Retinal pigment epithelial cell (primary cell): ENCODE measurements at places on chromosomes 1 and 21.

DNA sequence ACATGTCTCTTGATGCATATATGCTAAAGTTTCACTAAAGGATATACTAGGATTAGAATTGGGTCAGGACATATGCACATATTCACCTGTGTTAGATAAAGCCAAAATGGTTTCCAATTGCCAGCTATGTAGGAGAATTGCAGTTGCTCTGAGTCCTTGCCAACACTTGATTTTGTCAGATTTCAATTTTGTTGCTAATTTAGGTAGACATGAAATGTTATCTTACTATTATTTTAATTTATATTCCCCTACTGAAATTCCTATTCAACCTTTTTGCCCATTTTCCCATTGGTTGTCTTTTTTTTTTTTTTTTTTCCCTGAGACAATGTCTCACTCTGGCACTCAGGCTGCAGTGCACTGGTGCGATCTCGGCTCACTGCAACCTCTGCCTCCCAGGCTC, 13.4 kb downstream of the HDAC1 start:
- no peak for DNase-seq

- peak; percentile 82 for DNase-seq
Measured at GRCh38 chr1:152907686-152908601, at the start of gene IVL. Gene IVL (plus strand): TSS chr1:152908546. CDS start chr1:152909798, 1,252 bp downstream.

DNA sequence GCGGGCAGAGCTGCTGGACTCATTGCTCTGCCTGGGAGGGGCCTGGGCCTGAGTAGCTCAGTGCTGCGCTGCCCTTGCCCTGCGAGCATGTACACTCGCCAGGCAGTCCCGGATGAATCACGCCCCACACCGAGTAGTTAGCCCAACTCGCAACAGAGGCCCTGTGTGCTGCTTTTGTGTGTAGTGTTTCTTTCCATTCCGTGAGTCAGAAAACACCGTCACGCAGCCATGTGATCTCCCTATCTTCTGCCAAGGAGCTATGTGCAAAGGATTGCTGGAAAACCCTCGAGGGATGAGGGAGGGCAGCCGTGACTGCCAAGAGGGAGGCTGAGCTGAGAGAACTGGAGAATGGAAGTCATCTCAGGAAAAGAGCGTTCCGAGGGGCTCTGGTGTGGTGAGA, 37.3 kb downstream of the NENF start:
- peak; percentile 95 for DNase-seq

DNA sequence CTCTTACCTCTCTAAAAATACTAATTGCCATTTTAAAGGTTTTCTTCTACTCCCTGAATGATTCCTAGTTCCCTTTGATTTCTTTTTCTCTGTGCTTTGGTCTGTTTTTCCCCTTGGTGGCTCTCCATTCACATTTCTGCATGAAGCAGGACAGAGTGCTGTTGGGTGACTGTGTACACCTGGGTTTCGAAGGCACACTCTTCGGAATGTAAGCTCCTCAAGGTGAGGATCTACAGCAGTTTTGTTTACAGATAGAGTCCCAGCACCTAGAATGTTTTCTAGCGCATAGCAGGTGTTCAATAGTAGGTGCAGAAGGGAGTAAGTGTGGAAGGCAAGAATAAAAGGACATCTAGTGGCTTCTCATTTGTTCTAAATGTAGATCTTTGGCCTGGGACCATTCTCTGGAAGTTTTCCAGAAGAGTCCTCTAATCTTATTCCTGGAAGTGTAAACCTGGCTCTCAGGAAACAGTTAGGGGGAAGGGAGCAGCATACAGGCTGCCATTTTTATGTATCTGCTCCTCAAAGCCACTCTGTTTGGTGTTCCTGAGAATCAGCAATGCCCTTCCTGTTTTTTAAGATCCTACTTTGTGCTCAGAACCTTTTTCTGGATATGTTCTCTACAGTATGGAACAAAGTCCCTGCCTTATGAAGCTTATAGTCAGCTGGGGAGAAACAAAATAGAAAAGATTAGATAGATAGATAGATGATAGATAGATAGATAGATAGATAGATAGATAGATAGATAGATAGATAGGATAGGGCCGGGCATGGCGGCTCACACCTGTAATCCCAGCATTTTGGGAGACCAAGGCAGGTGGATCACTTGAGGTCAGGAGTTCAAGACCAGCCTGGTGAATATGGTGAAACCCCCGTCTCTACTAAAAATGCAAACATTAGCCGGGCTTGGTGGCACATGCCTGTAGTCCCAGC, 22.8 kb upstream of the EFNA1 start:
- DNase-seq: no peak

DNA sequence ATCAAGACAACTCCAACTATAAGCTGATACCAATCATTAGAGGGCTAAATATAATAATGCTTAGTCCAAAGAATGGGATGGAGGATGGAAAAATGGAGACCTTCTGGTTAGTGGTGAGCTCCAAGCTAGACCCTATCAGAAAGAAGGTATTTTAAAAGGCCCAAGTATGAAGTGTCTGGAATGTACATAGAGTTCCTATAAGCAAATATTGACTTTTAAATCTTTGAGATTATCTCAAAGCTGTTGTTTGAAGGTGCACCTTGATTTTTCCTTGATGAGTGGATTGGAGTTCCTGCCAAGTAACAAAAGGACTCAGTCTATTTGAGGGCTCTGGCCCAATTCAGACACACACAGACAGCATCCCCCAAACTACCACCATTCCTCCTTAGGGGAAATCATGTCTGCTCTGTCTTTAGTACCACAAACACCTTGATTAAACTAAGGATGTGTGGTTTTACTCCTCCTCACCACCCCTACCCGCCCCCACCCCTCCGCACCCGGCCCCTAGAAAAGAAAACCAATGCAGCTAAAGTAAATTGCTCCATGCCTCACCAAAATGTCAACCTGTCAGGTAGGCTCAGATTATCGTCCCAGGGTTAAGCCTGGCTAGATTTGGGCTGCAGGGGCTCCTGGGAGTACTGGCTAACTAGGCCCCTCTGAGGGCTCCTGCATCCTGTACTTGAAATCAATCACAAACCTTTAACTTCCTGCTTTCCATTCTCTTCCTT, 59.4 kb downstream of the CDC7 start:
- no peak for DNase-seq

- peak; percentile 92 for DNase-seq
Measured at GRCh38 chr21:45366931-45367401, 38.0 kb upstream of the COL18A1 start.

- no peak for DNase-seq
Measured at GRCh38 chr1:165434281-165434680, 10.6 kb downstream of the RXRG start.

DNA sequence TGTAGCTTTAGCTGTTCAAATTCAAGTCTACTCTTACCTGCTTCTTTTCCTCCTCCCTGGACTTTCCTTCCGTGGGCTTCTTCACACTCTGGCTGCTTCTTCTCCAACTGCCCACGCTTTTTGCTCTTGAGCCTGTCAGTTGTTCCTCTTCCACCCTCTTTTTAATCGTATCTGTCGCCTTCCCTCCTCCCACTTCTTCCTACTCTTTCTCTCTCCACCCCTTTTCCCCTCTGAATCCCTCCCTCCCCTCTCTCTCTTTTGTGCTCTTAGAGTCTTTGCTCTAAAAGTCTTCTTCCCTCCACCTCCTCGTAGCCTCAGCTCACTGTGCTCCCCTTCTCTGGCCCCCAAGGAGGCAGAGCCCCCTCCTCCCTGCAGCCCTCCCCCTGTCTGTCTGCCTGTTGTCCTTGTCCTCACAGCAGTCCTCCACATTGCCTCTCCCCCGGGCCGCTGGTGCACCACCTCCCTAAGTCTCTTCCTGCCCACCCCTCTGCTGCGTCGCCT, 12.9 kb upstream of the GJA5 start:
- no peak for DNase-seq

DNA sequence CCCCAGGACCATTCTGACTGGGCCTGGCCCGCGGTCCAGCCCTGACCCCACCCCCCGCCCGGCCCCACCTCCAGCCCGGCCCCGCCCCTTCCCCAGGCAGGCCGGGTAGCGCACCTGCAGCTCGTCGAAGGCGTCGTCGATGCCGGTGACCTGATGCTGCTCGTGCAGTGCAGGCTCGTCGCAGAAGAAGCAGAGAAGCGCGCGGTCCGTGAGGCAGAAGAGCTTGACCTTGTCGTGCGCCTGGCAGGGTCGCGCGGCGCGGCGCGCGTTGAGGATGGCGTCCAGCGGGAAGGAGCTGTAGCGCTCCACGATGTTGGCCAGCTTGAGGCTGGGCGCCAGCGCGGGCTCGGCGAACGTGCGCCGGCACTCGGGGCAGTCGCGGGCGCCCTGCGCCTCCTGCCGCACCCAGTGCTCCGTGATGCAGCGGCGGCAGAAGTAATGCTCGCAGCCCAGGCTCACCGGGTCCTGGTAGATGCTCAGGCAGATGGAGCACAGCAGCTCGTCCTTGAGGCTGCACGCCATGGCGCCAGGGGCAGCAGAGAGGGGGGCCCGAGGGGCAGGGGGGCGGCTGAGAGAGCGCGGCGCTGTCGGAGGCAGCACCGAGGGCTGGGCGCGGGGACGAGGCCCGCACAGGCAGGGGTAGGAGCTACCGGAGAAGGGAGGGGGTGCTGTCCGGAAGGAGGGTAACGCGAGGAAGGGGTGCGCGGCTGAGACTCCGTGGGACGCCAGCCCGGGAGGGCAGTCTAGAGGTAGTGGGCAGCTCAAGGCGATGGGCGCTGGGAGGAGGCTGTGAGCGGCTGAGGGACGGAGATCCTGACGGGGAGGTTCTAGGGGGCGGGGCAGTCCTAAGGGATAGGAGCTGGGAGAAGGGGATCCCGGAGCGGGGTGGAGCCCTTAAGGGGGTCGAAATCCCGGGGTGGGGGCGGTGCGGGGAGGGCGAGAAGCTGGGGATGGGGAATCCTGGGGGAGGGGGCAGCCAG, 642 bp downstream of the TRIM62 start:
- no peak for DNase-seq

DNA sequence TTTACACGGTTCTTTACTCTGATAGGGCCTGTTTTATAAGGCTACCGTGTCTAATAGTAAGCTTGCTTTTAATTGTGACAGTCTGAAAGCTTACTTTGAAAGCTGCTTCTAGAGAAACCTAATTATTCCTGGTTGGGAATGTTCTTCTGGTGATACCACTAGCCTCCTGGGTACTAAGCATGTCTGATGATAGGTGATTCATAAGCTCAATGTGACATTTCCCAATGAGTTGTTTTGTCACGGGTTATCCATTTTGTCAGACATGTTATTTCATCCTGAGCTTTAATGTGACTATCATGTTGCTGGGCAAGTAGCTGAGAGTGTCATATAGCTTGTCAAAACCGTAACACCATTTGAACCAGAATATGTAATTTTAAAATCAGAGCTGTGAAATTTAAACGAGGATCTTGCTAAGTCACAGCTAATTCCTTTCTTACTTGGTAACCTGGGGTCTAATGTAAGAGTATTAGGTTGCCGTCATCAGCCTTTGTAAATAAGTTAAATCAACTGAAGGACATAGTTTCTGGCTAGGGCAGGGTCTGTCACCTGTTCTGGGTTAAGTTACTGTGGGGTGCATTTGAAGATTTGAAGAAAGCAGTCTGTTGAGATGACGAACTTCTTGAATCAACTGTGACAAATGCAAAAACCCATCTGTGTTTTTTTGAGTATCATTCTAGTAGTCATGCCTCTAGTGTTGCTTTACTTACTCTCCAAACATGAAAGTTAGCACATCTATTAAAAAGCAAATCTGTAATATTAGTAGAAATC, 529.2 kb downstream of the USP25 start:
- DNase-seq: peak; percentile 61

DNA sequence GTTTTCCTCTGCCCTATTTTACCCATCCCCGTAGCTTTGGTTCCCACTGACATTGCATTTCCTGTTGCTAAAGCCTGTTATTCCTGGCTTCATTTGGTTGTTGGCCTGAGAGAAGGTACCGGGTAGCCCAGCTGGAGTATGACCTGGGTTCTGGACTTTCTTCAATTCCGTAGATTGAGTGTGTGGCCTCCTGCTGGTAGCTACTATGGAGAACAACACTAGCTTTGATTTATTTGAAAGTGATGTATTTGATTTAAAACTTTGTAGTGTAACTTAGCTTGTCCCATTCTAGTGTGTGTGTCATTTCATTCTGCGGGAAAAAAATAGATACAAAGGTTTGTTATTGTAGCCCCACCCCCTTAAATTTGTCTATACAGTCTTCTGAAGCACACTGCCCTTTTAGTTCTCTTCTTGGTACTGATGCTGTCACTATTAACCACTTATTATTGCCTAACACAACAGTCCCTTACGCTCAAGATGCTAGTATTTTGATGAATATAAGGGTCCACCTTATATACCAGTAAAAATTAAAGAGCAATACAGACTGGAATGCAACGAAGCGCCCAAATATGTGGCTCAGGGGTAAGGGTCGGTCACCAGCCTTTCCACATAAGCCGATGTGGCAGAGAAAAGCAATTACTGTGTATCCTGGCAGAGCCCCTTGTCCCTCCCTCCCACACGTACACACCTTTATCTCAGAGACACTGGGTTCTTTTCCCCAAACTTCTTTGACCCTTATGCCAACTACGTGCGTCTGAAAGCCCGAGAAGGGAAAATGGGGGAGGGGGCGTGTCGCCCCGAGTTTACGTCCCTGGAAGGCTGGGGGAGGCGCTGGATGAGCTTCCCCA, 643 bp upstream of the MOV10 start:
- DNase-seq: no peak

- no peak for DNase-seq
Measured at GRCh38 chr1:195584870-195585624, 1023.2 kb downstream of the KCNT2 start.

- no peak for DNase-seq
Measured at GRCh38 chr1:110053552-110054428, 16.7 kb downstream of the ALX3 start.

DNA sequence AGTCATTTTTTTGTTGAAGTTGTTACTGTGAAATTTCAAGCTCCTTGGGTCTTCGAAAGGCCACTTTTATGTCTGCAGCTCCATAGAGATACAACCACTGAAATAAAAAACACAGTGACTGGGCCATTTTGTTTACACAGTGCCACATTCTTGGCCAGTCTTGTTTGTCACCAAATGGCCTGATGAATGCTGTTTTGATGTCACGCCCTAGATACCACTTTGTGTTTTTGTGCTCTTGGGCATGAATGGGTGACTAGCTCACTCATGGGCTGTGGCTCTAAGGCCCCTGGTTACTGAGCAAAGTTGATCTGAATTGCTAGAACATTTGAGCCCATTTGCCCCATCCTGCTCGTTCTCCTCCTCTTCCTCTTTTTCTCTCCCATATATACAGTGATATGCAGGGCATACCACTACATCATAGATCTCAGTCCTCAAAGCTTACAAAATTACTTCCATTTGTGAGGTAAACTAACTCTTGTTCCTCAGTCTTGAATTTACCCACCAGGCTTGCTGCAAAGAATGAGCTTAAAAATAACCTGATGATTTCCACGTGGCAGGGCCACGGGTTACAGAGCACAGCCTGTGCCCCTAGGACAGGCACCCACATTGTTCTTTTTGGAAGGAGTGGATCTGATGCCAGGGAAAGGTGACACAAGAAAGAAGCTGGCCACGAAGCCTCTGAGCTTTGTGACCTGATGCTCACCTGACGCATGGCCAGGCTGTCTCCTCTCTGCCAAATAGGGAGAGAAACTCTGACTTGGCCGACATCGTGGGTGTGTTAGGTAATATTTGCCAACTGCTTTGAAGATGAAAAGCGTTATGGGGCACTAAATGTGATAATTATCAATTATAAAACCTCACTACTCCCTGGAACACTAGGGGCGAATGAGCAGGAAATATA, 92.4 kb downstream of the RUNX1 start:
- DNase-seq: no peak
